ENCODE measurements at places on chromosomes 7 and 10. TPM values are rescaled to one million over a fixed set of nuclear protein-coding genes. Genes with fewer than 3 reads are reported as not detected.
A peak's percentile ranks its signal among the peaks of the same experiment; 100 is the strongest.

DNA sequence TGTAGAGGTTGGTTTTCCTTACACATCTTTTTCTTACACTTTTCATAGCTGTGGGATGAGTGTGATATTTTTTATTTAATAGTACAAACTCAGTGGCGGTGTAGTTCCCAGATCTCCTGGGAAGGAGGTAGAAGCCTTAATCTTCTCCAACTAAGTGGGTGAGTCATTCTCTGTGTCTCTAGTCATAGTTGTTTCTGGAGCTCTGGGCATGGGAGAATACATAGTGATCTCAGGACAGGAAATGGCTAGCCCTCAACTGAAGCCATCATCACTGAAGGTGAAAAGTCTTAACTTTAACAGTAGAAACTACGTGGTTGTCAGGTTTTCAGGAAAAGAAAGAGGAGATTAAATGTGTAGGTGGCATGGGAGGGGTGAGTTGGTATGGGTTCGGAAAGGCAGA, 319.4 kb upstream of the FZD8 start:
- H3K4me3 ChIP-seq, result no peak overlapping the region
- peak; percentile 70 for DNase-seq
- H3K27me3 ChIP-seq, result no peaks in the 10 kb centered on the region
- H3K4me1 ChIP-seq, result no peaks in the 10 kb centered on the region

Gene CRYGN
- not detected for polyA plus RNA-seq

Gene GHRHR
- polyA plus RNA-seq, result not detected

GRCh38 chr7:157263156-157263555, 73.6 kb upstream of the DNAJB6 start:
- no peak overlapping the region for H3K4me3 ChIP-seq
- DNase-seq, result no peak
- H3K27me3 ChIP-seq, result no peaks in the 10 kb centered on the region
- H3K36me3 ChIP-seq, result peaks cover 35% of the 10 kb centered on the region

DNA sequence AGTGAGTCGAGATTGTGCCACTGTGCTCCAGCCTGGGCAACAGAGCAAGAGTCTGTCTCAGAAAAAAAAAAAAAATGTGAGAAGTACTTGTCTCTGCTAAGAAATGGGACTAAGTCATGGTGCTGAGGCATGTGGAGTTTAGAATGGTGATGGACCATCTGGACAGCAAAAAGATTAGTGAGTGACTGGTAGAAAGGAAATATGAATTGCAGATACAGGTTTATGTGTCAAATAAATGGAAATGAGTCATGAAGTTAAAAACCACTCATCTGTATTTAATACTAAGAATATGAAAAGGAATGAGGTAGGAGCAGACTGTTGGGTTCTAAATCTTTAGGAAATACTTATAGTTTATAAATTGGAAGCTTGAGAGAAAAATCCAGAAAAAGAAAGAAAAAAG, 625.7 kb upstream of the ANKRD30A start:
- DNase-seq, result peak; percentile 12
- no peaks in the 10 kb centered on the region for H3K36me3 ChIP-seq
- H3K27me3 ChIP-seq, result no peaks in the 10 kb centered on the region
- no peak overlapping the region for H3K27ac ChIP-seq

DNA sequence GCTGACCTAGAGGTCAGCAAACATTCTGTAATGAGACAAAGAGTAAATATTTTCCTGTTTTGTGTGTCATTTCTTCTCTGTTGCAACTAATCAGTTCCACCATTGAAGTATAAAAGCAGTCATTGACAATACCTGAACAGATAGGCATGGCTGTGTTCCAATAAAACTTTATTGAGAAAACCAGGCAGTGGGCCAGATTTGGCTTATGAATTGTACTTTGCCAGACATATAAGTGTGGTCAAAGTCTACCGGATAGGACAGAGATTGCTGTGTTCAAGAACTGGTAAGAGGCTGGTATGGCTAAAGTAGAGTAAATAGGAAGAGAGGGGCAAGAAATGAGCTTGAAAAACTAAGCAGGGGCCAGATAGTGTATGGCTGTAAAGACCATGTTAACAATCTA, 38.3 kb upstream of the TAC1 start:
- no peak for DNase-seq
- H3K4me3 ChIP-seq, result no peak overlapping the region
- no peaks in the 10 kb centered on the region for H3K27me3 ChIP-seq
- no peaks in the 10 kb centered on the region for H3K36me3 ChIP-seq
- no peak overlapping the region for H3K27ac ChIP-seq

- H3K4me1 ChIP-seq, result peaks cover 9% of the 10 kb centered on the region
- no peak for DNase-seq
- 0 out of 2 replicates have a peak, but pooled peaks cover 5% of the 10 kb centered on the region for H3K36me3 ChIP-seq
- no peak overlapping the region for H3K27ac ChIP-seq
- no peaks in the 10 kb centered on the region for H3K27me3 ChIP-seq
- no peak overlapping the region for H3K4me3 ChIP-seq
These were observed 54.1 kb downstream of the BBS9 start for GRCh38 chr7:33183504-33183903.

DNA sequence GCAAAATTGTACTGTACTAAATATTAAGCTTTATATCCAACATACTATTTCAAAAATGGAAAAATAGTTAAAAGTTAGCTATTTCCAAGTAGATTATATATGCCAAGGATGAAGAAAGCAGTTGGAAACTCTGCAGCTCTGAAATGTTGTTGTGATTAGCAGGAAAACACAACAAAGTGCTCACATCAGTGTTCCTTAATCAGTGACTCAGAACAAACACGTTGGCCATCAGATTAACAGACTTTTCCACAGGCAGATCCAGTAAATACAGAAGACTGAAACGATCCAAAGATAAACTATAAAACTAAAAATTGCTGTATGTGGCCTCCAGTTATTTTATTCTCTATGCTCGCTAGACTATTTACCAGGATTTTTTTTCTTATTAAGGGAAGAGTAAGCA, 99.6 kb upstream of the SEMA3D start:
- no peak overlapping the region for H3K4me3 ChIP-seq
- no peaks in the 10 kb centered on the region for H3K36me3 ChIP-seq
- H3K4me1 ChIP-seq, result peaks cover 16% of the 10 kb centered on the region
- no peaks in the 10 kb centered on the region for H3K27me3 ChIP-seq
- H3K27ac ChIP-seq, result no peak overlapping the region

GRCh38 chr10:31782701-31783100, 145.9 kb downstream of the ARHGAP12 start:
- DNase-seq, result no peak
- H3K4me1 ChIP-seq, result 0 out of 2 replicates have a peak, but pooled peaks cover 4% of the 10 kb centered on the region
- no peak overlapping the region for H3K4me3 ChIP-seq
- H3K27ac ChIP-seq, result no peak overlapping the region
- no peaks in the 10 kb centered on the region for H3K36me3 ChIP-seq

- peak; percentile 45 for DNase-seq
- no peaks in the 10 kb centered on the region for H3K36me3 ChIP-seq
- peaks cover 96% of the 10 kb centered on the region for H3K27me3 ChIP-seq
- H3K27ac ChIP-seq, result no peak overlapping the region
These were observed 2.8 kb downstream of the SP8 start for GRCh38 chr7:20783700-20784387.

DNA sequence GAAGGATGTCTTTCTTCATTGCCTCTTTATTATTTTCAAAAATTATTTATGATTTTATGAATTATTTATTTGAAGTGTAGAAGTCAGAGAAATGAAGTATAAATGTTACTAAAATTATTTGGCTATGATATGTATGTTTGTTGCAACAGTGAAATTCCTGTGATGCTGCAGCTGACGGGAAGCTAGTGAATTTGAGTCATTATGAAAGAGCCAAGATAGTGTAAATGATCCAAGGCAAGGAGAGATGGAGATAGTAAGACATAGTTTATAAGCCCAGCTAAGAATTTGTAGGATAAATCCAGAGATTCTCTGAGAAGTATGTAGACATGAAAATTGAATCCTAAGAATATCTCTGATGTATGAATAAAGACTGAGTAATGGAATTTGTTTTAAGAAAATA, 30.8 kb downstream of the CASD1 start:
- H3K4me3 ChIP-seq, result no peak overlapping the region
- H3K27ac ChIP-seq, result no peak overlapping the region
- no peak for DNase-seq
- no peaks in the 10 kb centered on the region for H3K36me3 ChIP-seq
- H3K4me1 ChIP-seq, result no peaks in the 10 kb centered on the region
- no peaks in the 10 kb centered on the region for H3K27me3 ChIP-seq

- no peak overlapping the region for H3K4me3 ChIP-seq
- H3K27ac ChIP-seq, result no peak overlapping the region
- H3K36me3 ChIP-seq, result no peaks in the 10 kb centered on the region
- no peaks in the 10 kb centered on the region for H3K4me1 ChIP-seq
- no peaks in the 10 kb centered on the region for H3K27me3 ChIP-seq
These were observed 30.6 kb downstream of the CISD1 start for GRCh38 chr10:58299580-58299979.

DNA sequence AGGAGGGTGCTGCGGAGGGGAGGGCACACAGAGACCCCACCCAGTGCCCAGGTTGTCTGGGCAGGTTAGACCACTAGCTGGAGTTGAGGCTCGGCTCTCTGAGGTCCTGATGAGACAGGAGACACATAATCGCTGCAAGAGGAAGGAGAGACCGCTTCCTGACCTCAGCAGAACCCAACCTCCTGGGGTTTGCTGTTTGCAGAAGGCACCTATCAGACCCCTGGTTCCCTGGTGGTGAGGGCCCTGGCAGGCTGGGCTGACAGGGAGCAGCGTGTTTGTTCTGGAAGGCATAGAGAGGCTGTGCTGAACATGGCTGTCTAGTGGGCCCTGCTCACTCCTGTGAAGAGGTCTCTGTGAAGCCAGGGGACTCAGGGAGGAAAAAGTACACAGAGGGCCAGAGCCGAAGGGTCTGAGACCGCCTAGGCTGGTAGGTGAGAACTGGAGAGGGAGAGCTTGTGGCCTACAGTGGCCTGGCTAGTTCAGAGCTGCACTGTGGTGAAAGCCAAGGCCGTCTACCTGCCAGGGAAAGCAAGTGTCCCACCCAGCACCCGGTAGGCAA, 39.4 kb upstream of the NPFFR1 start:
- no peaks in the 10 kb centered on the region for H3K4me1 ChIP-seq
- H3K4me3 ChIP-seq, result no peak overlapping the region
- no peaks in the 10 kb centered on the region for H3K27me3 ChIP-seq
- no peaks in the 10 kb centered on the region for H3K36me3 ChIP-seq
- no peak overlapping the region for H3K27ac ChIP-seq

DNA sequence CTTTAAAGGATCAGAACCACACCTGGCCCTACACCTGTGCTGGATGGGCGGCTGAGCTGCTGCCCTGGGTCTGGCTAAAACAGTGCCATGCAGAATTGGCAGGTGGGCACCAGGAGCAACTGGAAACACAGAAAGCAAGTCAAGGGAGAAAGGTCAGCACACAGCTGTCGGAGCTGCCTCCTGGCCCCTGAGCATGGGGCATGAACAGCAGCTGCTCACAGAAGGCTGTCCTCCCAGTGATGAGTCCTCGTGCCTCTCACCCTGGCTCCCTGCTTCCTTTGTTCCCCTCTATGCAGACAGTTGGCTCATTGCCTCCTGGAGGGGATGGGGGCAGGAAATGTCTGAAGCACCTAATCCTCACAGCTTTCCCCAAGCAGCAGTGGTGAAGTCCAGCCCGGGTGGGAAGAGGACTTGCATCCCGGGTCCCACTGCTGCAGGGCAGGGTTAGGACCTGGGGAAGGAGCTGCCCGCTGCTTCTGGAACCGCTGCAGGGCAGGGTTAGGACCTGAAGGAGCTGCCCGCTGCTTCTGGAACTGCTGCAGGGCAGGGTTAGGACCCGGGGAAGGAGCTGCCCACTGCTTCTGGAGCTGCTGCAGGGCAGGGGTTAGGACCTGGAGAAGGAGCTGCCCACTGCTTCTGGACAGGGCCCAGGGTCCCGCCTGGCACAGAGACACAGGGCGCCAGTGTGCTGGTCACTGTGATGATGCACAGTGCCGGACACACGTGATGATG, 37.3 kb downstream of the VIPR2 start:
- no peak overlapping the region for H3K4me3 ChIP-seq
- no peaks in the 10 kb centered on the region for H3K4me1 ChIP-seq
- H3K27ac ChIP-seq, result no peak overlapping the region
- DNase-seq, result no peak

Gene ATAD1
- 52.8 TPM for polyA plus RNA-seq

DNA sequence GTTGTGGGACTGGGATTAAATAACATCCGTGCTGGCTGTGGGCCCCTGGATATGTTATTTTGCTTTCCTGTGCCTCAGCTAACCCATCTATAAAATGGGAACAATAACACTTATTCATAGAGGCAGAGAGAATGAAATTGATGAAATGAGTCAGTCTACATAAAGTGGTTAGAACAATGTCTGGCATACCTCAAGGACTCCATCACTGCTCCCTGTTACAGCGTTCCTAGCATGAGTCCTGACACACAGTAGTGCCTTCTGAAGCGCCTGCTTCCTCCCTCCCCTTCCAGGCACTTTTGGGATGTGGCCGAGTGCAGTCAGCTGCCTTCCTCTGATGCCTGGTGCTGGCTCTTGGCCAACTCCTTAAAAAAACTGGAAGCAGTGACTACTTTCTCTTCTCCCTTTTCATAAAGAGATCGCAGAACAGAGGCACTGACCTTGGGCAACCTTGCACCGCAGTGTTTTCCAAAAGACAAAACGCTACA, 108.4 kb upstream of the ZMIZ1 start:
- H3K36me3 ChIP-seq, result no peaks in the 10 kb centered on the region
- H3K27ac ChIP-seq, result peak overlapping the region; percentile 29
- DNase-seq, result peak; percentile 94
- H3K4me3 ChIP-seq, result no peak overlapping the region
- H3K4me1 ChIP-seq, result peaks cover 3% of the 10 kb centered on the region
- no peaks in the 10 kb centered on the region for H3K27me3 ChIP-seq

- no peaks in the 10 kb centered on the region for H3K4me1 ChIP-seq
- H3K27me3 ChIP-seq, result no peaks in the 10 kb centered on the region
- DNase-seq, result no peak
- H3K27ac ChIP-seq, result no peak overlapping the region
- no peak overlapping the region for H3K4me3 ChIP-seq
- peaks cover 94% of the 10 kb centered on the region for H3K36me3 ChIP-seq
These were observed 14.3 kb upstream of the NPM3 start for GRCh38 chr10:101797403-101798059.

DNA sequence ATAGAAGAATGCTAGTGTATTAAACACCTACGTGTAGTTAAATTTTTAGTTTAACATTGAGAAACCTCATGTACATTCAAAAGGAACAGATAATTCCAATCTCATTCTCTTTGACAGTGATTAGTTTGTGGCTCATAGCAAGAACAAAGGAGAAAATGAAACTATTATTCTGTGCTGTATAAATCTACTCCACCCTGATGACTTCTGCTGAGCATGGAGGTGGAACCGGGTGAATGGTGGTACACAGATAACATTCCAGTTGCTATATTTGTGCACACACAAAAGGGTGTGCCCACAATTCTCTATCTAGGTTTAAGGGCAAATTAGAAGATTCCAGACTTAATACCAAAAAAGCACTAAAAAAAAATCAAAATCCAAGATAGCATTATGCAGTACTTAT, 17.0 kb upstream of the RALA start:
- H3K27ac ChIP-seq, result peak overlapping the region; percentile 55
- peaks cover 73% of the 10 kb centered on the region for H3K4me1 ChIP-seq
- H3K4me3 ChIP-seq, result no peak overlapping the region
- no peaks in the 10 kb centered on the region for H3K27me3 ChIP-seq
- DNase-seq, result no peak

- no peaks in the 10 kb centered on the region for H3K27me3 ChIP-seq
- no peak overlapping the region for H3K27ac ChIP-seq
- no peaks in the 10 kb centered on the region for H3K36me3 ChIP-seq
- DNase-seq, result no peak
These were observed 329.3 kb downstream of the ELMO1 start for GRCh38 chr7:37119296-37119860.

Measured in GM23248 (cell line).